Left ventricle myocardium inferior (tissue), 1 donor: ENCODE measurements at places on chromosomes 7 and 10. TPM values are rescaled to one million over a fixed set of nuclear protein-coding genes. Genes with fewer than 3 reads are reported as not detected.

SH2D4B gene
- not detected for total RNA-seq

OR2A42 gene
- total RNA-seq, result not detected

GRCh38 chr7:2754912-2755311, 66.9 kb downstream of the AMZ1 start:
- no peak for DNase-seq

- no peak for DNase-seq
These were observed 201.3 kb downstream of the ARL4A start for GRCh38 chr7:12888717-12889116.

DNA sequence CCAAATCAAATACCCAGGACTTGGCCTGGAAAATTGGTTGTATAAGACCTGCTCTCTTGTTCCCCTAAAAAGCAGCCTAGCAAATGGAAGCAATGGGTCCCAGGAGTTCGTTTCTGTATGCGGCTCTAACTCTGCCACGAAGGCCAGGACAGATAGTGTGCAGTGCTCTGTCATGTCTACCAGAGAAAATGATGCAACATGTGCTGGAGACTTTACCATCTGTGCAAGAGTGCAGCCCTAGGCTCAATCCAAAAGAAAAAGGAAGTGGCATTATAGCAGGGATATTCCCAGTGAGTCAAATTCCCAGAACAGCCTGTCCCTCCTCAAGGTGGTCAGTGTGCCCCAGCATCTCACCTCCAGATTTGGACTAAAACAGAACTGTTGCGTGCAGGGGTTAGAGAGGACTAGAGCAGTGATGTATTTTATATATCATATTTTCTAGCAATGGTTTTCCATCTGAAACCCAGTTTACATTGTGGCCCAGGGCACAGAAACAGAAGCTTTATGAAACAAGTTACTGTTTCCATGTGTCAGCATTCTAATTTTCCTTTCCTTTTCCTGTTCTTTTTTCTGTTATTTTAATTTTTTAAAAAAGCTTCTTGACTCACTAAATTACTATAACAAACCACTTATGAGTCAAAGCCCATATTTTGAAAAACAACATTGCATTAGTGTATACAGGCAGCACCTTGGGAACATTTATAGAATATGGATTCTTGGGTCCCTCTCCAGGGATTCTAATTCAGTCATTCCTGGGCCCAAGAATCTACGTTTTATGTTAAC, 311.2 kb downstream of the RNLS start:
- DNase-seq, result no peak

DNA sequence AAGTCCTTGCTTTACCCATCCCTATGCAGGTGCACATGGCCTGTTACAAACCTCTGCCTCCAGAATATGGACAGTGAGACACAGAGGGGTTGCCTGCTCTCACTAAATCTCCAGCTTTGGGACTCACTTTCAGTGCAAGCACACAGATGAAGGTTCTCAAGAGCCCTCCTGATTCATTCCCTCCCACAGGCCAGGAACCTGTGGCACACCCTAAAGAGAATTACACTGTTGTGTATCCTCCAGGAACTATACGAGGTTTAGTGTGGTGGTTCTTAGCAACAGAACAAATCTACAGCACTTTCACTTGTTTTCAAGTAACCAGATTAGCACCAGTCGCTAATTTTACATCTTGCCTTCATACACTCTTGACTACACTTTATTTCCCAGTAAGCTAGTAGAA, 192.3 kb downstream of the PLXNA4 start:
- DNase-seq, result no peak

- DNase-seq, result no peak
These were observed 12.2 kb upstream of the REPIN1 start for GRCh38 chr7:150356265-150356897.

DNA sequence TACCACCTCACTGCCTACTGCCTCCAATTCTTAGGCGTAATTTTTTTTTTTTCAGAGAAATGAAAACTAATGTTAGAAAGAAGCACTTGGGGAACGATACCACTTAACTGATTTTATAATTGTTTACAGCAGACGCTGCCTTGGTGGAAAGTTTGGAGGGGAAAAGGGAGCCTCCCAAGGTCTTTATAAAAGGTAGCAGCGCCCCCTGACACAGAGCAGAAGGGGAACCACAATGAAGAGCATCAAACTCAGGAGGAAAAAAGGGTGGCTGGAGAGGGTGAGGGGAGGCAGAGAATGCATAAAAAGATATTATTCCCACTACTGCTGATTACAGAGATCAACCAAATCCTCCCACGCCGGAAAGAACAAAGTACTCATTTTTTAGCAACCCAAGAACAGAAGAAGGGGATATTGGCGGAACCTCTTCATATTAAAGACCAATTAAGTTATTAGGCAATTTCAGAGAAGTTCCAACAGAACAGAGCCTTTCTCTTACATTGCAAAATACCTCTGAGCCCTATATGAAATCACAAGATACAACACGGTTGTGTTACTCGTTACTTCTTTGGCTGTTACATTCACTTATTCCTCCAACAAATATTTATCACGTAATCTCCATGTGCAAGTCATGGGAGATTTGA, 135.8 kb downstream of the TEX36 start:
- DNase-seq, result no peak

GRCh38 chr7:101239191-101239950, 1.8 kb upstream of the CLDN15 start:
- DNase-seq, result no peak

DNA sequence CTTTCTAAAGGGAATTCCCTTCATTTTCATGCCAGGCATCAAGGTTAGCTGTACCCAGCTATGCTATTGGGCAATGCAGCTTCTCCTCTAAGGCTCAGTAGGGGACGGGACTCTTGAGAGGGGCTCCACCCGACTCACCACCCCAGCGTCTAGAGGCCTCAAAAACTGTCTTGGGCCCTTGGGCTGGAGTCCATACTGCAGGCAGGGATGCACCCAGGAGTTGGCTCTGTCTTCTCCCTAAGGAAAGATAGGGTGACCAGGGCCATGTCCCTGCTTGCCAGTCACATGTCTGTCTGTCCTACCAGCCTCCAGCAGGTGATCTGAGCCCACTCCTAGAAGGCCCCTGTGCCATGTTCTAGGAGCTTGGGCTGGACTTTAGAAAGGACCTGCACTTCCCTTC, 1.2 kb downstream of the OPN4 start:
- DNase-seq, result no peak
